AG08396 (cell line): ENCODE measurements at places on chromosomes 5 and 9.

DNA sequence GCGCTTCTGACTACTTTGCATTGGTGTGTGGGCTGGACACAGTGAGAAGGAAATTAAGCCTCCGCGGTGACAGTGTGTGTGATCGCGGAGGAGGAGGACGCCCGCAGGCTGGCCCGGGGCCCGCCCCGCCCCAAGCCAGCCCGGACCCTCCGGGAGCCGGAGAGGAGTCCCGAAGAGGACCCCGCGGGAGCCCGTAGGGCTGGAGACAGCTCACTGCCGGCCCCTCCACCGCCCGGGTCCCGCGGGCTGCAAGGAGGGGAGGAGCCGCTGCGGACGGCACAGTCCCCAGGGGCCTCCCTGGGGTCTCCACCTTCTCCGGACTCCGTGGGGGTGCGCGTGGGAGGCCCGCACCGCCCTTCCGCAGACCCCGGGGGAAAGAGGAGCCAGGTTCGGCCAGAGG is 146.4 kb upstream of the ERCC6L2 start:
- DNase-seq: no peak

DNA sequence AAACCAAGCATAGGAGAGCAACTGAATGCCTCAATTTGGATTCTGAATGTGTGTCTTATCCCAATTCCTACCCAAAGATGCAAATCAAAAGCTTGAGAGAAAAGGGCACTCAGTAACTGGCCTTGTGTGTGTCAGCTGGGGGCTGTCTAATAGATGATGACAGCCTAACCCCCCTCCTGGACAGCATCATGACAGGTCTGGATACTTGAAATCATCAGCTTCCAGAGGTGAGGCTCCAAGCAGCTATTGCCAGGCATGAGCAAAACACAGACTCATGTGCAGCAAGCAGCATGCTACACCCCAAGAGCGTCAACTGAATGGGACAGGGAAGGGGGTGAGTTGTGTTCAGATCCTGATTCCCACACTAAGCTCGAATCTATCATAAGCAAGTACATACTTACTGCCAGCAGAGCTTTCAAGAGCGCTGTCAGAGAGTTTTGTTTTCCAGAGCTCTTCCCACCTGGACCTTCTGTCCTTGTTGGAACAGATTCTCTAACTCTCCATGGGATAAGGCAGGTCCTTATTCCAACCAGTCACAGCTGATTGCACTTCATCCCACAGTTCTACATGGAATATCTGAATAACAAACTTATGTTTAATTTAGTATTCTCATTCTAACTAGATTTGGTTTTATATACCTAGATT is 467.5 kb downstream of the DTWD2 start:
- no peak for DNase-seq

DNA sequence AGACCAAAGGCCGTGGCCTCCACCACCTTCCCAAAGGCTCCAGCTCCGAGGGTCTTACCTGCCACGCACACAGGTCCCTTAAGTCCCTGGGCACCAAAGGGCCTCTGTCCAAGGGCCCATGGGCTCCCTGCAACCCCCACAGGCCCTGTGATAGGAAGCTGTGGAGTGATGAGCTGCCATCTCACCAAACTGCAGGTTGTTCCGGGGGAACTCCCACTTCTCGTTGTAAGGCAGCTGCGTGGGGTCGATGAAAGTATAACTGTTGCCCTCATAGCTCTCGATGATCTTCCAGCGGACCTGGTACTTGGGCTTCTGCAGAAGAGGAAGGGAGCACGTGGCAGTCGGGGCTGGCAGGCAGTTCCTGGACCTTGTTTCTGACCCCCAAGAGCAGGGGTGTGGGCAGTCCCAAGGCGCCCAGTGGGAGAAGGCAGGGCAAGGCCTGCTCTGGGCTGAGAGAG is 24.8 kb downstream of the CSF1R start:
- DNase-seq: no peak

DNA sequence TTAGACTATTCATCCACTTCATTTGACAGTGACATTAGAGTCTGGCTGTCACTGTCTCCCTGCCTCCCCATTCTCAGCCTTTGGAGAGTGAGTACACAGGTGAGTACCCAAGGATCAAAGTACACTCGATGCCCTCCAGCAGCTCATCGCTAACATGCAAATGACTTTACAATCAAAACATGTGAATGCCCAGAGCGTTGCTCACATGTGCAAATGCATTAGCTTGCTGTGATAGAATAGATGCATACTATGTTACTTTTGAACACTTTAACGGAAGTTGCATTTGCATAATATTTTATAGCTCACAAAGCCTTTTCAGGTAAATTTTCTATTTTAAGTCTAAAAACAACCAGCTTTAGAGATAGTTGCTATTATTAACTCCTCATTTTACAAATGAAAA is 107.6 kb downstream of the SYK start:
- DNase-seq: no peak

DNA sequence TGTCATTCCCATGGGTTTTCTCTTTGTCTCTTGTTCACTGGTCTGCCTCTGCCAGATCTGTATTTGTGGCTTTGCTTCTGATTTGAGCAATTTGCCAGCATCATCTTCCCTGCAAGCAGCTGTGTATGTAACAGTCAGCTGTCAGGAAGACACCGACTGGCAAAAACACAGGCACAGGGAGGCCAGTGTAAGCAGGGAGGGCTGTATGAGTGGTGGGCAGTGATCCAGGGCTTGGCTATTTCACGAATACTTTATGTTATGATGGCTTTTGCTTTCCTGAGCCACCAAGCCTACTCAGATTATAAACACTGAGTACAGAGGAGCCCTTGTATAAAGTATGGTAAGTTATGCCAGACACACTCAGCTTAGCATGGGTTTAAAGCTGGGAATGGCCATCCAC is 11.6 kb downstream of the BNIP1 start:
- DNase-seq: no peak

- DNase-seq: no peak
Observed at GRCh38 chr5:10232386-10232785, 17.3 kb downstream of the ATPSCKMT start.

- no peak for DNase-seq
Observed at GRCh38 chr5:172773481-172774469, 2.8 kb upstream of the DUSP1 start.

GRCh38 chr9:2723376-2724065 is 6.2 kb downstream of the KCNV2 start:
- DNase-seq: no peak

- DNase-seq: no peak
Observed at GRCh38 chr9:133382507-133383141, 6.5 kb downstream of the STKLD1 start.

- DNase-seq: no peak
Observed at GRCh38 chr5:53726121-53726520, 165.7 kb downstream of the NDUFS4 start.

DNA sequence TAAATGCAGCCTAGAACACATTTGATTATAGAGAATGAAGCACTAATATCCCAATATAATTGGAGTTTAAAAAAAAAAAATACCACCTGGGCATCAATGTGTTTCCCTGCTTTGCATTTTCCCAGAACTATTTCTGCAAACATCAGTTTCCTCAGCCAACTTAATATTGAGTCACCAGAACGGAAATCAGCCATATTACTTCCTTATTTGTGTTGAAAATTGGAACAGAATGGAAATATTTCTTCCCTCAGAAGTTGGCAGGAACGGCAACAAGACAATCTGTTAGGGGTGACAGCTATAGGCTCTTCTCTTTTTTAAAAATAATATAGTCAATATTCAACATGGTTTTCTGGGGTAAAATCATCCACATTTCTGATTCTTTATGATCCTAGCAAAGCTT is 4.0 kb downstream of the MFAP3 start:
- DNase-seq: no peak

DNA sequence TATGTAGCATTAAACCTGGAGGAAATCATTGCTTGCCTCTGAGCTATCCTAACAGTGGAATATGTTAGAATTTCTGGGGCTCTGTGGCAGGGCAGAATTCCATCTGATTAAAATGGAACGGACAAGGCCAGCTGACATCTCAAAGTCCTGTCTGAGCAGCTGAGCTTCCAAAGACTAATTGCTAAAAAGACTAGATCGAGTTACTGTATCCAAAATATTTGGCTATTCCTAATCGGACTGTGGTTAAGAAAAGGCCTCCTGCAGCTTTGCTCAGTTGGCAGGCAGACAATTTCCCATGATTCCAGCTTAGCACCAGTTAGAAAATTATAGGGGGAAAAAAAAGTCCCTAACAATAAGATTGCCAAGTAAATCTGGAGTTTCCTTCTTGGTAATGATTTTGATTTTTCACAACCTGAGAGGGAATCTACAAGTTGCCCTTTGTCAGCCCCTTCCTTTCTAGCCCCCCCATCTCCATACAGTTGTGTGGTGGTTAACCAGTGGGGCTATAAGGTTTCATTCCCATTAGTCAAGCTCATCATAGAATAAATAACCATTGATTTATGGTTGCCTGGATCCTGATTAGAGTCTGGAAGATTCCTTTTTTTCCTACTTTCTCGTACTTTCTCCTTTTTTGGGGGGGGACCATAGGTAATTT is 26.4 kb downstream of the PTGR1 start:
- peak; percentile 75 for DNase-seq

DNA sequence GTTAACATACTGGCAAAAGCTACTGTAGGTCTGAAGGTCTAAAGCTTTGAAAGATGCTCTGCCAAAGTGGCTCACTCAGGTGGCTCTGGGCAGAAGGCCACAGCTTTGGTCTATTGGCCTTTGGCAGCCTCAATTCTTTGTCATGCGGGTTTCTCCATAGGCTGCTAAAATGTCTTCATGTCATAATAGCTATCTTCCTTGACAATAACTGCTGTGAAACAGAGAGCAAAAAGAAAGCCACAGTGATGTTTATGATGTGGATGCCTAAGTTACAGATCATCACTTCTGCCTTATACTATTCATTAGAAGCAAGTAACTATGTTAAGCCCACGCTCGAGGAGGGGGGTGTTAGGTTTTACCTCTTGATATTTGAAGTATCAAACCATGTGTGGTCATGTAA is 906.1 kb upstream of the CDH9 start:
- no peak for DNase-seq

- DNase-seq: no peak
Observed at GRCh38 chr9:92510747-92511146, 25.0 kb downstream of the ECM2 start.

DNA sequence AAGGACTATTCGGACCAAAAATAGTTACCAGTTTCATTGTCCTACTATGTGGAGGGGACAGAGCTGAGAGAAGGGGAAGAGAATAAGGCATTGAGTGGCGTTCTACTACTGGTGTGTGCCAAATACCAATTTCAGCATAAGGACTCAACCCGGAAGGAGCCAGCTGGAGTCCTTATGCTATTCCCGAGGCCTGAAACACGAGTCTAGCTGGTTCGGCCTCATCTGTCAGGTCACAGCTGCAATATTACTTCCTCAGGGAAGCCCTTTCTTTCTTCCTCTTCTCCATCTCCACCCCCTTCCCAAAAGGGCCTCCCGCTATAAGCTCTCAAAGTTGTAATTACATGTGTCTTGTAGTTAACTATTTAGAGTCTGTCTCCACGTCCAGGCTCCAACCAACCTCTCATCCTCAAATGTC is 20.5 kb upstream of the FER start:
- peak; percentile 21 for DNase-seq

GRCh38 chr9:98873951-98874371 is 66.5 kb downstream of the GALNT12 start:
- peak; percentile 40 for DNase-seq

DNA sequence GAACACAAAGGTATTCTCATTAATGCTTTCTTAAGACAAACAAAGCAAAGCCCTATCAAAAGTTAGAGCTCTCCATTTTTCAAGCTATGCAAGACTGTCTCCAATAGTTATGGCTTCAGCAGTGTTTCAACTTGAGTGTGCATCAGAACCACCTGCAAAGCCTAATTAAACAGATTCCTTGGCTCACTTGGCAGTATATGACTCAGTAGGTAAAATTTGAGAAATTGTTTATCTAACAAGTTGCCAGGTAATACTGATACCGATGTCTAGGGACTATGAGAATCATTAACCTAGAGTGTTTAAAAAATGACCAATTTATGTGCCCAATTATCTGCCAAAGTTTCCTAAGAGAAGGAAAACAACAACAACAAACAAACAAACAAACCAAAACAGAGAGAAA is 60.3 kb upstream of the PARP8 start:
- no peak for DNase-seq

GRCh38 chr5:76690037-76690679 is 25.8 kb upstream of the F2R start:
- DNase-seq: no peak

- no peak for DNase-seq
Observed at GRCh38 chr9:81371824-81372223, 317.5 kb downstream of the TLE1 start.

DNA sequence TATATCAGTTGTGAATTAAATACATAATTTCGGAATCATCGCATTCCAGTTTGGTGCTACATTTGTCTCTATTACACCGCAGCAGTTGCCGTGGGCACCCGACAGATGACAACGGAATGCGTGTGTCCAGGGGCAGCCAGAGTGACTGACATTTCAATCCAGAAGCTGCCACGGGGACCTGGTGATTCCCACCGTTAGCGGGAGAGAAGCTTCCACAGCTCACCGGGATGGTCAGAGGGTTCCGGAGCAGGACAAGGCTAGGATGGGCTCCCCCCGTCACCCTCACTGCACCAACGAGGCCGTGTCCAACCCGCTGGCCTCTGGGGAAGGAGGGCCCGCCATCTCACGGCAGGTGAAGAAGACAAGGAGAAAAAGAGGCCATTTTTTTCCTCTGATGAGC is 86.8 kb downstream of the GTF3C4 start:
- DNase-seq: no peak

- DNase-seq: peak; percentile 35
Observed at GRCh38 chr5:176533894-176534611, 3.1 kb downstream of the RNF44 start.

- no peak for DNase-seq
Observed at GRCh38 chr5:10652151-10652550, 88.3 kb downstream of the ANKRD33B start.

DNA sequence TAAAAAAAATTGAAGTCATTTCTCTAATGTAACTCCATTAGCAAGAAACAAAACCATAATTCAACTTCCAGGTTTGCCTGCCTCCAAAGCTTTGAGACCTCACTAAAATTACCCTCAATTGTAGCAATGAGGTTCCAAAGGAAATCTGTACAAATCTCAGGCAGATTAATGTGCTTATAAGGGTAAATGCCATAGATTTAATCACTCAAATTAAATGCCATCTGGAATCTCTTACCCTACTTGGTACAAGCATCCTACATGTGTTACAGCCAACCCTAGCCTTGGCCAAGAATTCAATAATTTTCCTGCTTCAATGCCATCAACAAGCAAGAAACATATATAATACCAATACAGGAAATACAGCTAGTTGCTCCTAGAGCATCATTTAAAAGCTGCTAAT is 452.8 kb downstream of the RAB3C start:
- no peak for DNase-seq

GRCh38 chr5:95424526-95424925 is 33.4 kb downstream of the FAM81B start:
- DNase-seq: no peak

DNA sequence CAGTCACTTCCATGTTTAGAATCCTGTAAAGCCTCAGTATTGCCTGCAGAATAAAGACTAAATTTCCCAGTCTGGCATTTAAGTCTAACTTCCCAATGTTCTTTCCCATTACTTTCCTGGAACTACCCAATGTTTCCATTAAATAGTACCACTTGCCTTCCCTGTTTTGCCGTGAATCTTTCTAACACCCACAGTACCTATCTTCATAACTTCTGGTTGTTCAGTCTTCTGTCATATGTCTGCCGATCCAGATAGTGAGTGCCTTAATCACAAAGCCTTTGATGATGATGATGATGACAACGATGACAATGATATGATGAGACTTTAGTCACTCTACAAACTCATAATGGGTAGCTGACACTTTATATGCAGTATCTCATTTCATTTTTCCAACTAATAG is 6.6 kb upstream of the HEMGN start:
- DNase-seq: no peak
